IMR-90 (cell line): ENCODE measurements at places on chromosomes 2 and 18. TPM values are rescaled to one million over a fixed set of nuclear protein-coding genes. Genes with fewer than 3 reads are reported as not detected.

The ZNF532 gene
- total RNA-seq, result 29.9 and 30.0 TPM in 2 replicates

The LYPD6 gene
- total RNA-seq, result 0.90 and 1.4 TPM in 2 replicates

The CMPK2 gene
- total RNA-seq, result 0.18 and 0.28 TPM in 2 replicates

The SERPINE2 gene
- total RNA-seq, result 21.1 and 24.0 TPM in 2 replicates

The GLI2 gene
- 3.8 and 4.7 TPM in 2 replicates for total RNA-seq

The SPC25 gene
- total RNA-seq, result 2.0 and 5.6 TPM in 2 replicates

The RAB31 gene
- total RNA-seq, result 26.9 and 28.9 TPM in 2 replicates

The REG1B gene
- not detected in 2 replicates for total RNA-seq

The KCNK3 gene
- under 0.01 TPM in 2 replicates for total RNA-seq

The GYPC gene
- 53.4 and 53.6 TPM in 2 replicates for total RNA-seq

The FBXO48 gene
- total RNA-seq, result 0.18 and 0.28 TPM in 2 replicates

The SH3BP4 gene
- 112 and 122 TPM in 2 replicates for total RNA-seq

The CAVIN2 gene
- total RNA-seq, result 11.5 and 12.5 TPM in 2 replicates

- H3K4me3 ChIP-seq, result no peak overlapping the region
- H3K36me3 ChIP-seq, result no peaks in the 10 kb centered on the region
- DNase-seq, result peak; percentile 7
Observed at GRCh38 chr2:95314964-95315611, 17.9 kb downstream of the KCNIP3 start.

DNA sequence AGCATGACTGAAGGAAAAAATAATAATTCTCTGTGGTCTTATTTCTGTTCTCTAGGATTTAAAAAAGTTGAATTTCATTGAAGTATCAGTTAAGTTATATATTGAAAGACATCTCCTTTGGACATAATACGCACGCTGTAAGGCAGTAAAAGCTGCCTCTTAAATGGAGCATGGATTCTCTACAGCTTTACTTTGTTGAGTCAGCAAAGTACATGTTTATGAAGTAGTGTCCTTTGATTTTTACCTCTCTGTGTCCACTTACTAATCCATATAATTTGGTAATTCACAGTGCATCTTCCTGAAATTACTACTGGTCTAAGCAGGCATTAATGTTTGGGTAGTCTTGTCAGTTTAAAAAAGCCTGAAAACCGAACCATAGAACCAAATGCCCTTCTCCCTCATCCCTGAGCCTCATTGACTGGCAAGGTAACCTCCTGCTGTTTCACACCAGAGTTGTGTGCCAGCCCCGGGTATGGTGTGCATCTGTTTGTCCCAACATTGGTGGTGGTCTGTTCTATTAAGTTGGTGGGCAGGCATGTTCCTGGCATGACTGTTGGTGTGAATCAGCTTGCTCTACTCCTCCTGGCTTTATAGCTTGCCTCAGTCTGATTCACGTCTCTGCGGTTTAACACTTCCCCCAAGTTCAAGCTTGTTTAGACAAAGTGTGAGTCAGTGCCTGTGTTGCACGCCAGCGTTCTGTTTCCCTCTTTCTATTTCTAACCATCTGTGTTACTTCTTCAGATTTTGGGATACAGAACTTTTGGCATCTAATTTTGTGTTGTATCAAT, 71.0 kb upstream of the ITM2C start:
- no peak overlapping the region for H3K4me3 ChIP-seq
- peak; percentile 100 for DNase-seq
- H3K27me3 ChIP-seq, result no peaks in the 10 kb centered on the region
- peaks cover 19% of the 10 kb centered on the region for H3K36me3 ChIP-seq
- peaks cover 28% of the 10 kb centered on the region for H3K4me1 ChIP-seq

DNA sequence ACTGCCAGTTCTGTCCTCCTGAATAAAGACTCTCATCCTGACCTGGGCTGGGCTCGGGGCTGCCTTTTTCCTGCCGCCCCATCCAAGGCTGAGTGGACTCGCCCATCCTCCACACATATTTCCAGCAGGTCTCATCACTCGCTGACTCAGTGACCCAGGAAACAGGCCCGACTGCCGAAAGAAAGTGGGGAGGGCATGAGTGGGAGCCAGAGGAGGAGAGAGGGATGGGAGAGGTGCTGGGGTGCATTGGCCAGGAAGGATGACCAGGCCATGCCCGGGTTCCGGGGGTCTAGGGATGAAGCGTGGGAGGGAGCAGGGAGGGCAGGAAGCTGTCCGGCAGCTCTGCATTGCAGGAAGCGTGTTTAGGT, 66.7 kb downstream of the TWIST2 start:
- DNase-seq, result peak; percentile 76
- H3K36me3 ChIP-seq, result peaks cover 25% of the 10 kb centered on the region
- H3K4me1 ChIP-seq, result peaks cover 8% of the 10 kb centered on the region
- no peaks in the 10 kb centered on the region for H3K27me3 ChIP-seq

DNA sequence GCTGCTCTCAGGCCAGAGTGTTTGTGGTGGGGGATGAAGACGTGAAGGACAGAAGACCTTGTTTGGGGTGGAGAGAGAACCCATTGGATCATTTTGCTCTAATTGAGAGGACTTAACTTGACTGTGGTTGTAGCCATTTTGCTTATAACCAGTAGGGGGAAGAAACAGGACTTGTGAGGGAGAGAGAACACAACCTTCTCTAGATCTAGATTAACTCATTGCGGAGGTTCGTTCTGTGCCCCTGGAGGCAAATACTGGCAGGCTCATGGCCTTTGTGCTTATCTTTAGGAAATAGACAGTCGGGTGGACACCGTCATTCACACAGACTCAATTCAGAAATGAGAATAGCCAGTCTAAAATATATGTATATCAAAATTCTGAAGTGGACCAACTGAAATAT, 147.0 kb upstream of the LHCGR start:
- H3K4me3 ChIP-seq, result no peak overlapping the region
- no peaks in the 10 kb centered on the region for H3K36me3 ChIP-seq
- H3K27ac ChIP-seq, result no peak overlapping the region
- DNase-seq, result no peak
- no peaks in the 10 kb centered on the region for H3K27me3 ChIP-seq
- H3K4me1 ChIP-seq, result peaks cover 2% of the 10 kb centered on the region; the same call in 1 of the 2 replicates

- H3K36me3 ChIP-seq, result no peaks in the 10 kb centered on the region
- H3K4me3 ChIP-seq, result no peak overlapping the region
- no peak overlapping the region for H3K27ac ChIP-seq
- DNase-seq, result no peak
- H3K27me3 ChIP-seq, result no peaks in the 10 kb centered on the region
- no peaks in the 10 kb centered on the region for H3K4me1 ChIP-seq
Observed at GRCh38 chr2:16470936-16471490, 194.6 kb downstream of the CYRIA start.

DNA sequence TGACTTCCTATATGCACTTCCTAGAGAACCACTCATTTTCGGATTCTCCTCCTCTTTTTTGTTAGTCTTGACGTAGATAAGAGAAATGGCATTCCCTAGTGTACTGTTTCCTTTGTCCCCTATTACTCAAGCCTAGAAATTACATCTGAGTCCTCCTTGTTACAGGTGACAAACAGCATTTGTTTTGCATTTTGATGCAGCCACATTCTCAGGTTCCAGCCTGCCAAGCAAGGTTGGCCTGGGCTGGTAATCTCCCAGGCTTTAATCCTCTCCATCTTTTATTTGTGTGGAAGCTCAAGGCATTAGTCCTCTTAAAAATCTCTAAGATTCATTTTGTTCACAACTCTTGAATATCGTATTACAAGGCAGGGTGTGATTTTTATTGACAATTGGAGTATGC, 318.0 kb upstream of the NRP2 start:
- no peak overlapping the region for H3K4me3 ChIP-seq
- peaks cover 2% of the 10 kb centered on the region; the same call in 1 of the 2 replicates for H3K27me3 ChIP-seq
- DNase-seq, result no peak
- H3K4me1 ChIP-seq, result peaks cover 6% of the 10 kb centered on the region; the same call in 1 of the 2 replicates
- H3K36me3 ChIP-seq, result no peaks in the 10 kb centered on the region

- no peak overlapping the region for H3K4me3 ChIP-seq
- DNase-seq, result no peak
- 0 out of 2 replicates have a peak, but pooled peaks cover 2% of the 10 kb centered on the region for H3K4me1 ChIP-seq
- no peaks in the 10 kb centered on the region for H3K36me3 ChIP-seq
Observed at GRCh38 chr2:132374961-132375360, 41.6 kb upstream of the GPR39 start.

DNA sequence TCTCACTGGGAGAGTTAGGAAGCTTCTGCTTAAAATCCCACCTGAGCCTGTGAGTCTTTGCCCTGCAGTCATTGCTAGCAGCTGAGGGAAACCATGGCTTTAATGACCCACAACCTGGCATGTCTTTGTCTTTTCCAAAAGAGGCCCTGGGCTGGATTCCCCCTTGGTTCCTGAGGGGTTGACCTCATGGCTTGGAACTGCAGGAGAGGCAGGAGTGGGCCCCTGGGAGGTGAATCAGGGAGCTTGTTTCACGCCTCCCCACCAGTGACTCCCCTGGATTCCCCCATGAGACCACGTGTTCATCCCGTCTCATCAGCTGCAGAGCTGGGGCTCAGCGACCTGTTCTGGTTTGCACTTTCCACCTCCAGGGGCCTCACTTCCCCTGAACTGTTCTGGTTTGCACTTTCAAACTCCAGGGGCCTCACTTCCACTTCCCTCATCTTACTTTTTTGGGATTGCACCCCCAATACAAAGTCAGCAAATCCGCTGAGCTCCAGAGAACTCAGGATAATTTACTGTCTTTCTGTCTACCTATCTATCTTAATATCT, 58.5 kb upstream of the TMEM18 start:
- no peaks in the 10 kb centered on the region for H3K36me3 ChIP-seq
- H3K27me3 ChIP-seq, result peaks cover 1% of the 10 kb centered on the region; the same call in 1 of the 2 replicates
- no peak for DNase-seq
- H3K4me1 ChIP-seq, result no peaks in the 10 kb centered on the region
- H3K4me3 ChIP-seq, result no peak overlapping the region
- H3K27ac ChIP-seq, result no peak overlapping the region

DNA sequence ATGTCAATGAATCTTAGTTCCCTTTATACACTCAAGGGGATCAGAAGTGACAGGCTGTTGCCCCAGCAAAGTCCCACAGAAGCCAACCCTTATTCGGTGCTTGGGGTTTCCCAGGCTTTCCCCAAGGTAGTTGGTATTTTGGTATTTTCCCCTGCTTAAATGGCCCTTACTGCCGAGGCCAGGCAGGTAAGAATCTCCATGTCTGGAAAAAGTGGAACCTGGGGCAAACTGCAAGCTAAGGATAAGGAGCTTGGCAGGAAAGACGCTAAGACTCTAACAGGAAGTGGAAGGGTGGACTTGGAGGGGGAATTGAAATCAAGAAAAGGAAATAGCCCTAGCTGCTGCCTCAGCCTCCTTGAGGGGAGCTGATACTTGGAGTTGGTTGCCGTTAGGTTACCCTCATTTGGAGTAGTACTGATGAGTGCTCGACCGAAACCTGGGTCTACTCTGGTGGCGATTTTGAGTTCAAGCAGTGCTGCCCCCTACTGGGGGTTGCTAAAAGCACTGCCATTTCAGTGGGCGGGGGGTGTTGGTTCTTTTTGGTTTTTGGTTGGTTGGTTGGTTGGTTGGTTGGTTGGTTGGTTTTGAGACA, 3.3 kb upstream of the GPBAR1 start:
- H3K36me3 ChIP-seq, result peaks cover 29% of the 10 kb centered on the region
- no peak overlapping the region for H3K4me3 ChIP-seq
- DNase-seq, result no peak
- H3K27ac ChIP-seq, result no peak overlapping the region

- peaks cover 36% of the 10 kb centered on the region for H3K4me1 ChIP-seq
- no peaks in the 10 kb centered on the region for H3K27me3 ChIP-seq
- no peak overlapping the region for H3K27ac ChIP-seq
- 0 out of 2 replicates have a peak, but pooled peaks cover 2% of the 10 kb centered on the region for H3K36me3 ChIP-seq
Observed at GRCh38 chr2:96537734-96538486, 1.4 kb downstream of the ARID5A start.

- H3K36me3 ChIP-seq, result no peaks in the 10 kb centered on the region
- no peak overlapping the region for H3K4me3 ChIP-seq
- DNase-seq, result no peak
- no peak overlapping the region for H3K27ac ChIP-seq
Observed at GRCh38 chr2:238786792-238787490, 60.9 kb upstream of the TWIST2 start.

GRCh38 chr2:128396500-128396891, 77.8 kb upstream of the HS6ST1 start:
- H3K36me3 ChIP-seq, result no peaks in the 10 kb centered on the region
- DNase-seq, result peak; percentile 11
- no peak overlapping the region for H3K4me3 ChIP-seq
- H3K27ac ChIP-seq, result peak overlapping the region; percentile 18; the same call in 1 of the 2 replicates

- no peak overlapping the region for H3K4me3 ChIP-seq
- H3K27me3 ChIP-seq, result no peaks in the 10 kb centered on the region
- no peaks in the 10 kb centered on the region for H3K4me1 ChIP-seq
- no peaks in the 10 kb centered on the region for H3K36me3 ChIP-seq
Observed at GRCh38 chr2:106977717-106978116, 91.8 kb upstream of the ST6GAL2 start.

DNA sequence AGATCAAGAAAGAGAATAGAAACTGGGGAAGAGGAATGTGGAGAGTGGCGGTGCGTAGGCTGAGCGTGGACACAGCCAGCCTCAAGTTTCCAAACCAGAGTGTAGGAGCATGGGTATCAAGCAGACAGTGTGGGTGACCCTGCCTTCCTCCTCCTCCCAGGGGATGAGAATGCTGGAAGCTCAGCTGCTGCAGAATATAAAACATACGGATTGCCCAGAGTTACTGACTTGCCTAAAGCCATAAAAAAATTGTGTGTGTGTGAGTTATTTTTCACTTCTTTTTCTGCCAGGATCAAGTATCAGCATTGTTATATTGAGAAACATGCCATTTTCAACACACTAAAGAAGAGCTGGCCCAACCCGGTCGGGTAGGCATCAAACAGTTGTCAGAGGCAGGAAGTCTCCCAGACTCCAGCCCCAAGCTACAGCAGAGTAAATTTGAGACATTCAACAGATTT, 333.3 kb upstream of the ACVR2A start:
- no peak overlapping the region; the same call in 1 of the 2 replicates for H3K27ac ChIP-seq
- H3K4me3 ChIP-seq, result no peak overlapping the region
- H3K27me3 ChIP-seq, result no peaks in the 10 kb centered on the region
- H3K36me3 ChIP-seq, result no peaks in the 10 kb centered on the region
- DNase-seq, result no peak

GRCh38 chr2:109649736-109650695, 35.9 kb downstream of the SOWAHC start:
- H3K36me3 ChIP-seq, result no peaks in the 10 kb centered on the region
- no peak overlapping the region for H3K27ac ChIP-seq
- H3K27me3 ChIP-seq, result peaks cover 24% of the 10 kb centered on the region
- no peak for DNase-seq

- H3K36me3 ChIP-seq, result peaks cover 3% of the 10 kb centered on the region
- H3K27me3 ChIP-seq, result no peaks in the 10 kb centered on the region
- no peak overlapping the region for H3K27ac ChIP-seq
- H3K4me3 ChIP-seq, result no peak overlapping the region
Observed at GRCh38 chr2:99898336-99899048, 243.9 kb downstream of the AFF3 start.

DNA sequence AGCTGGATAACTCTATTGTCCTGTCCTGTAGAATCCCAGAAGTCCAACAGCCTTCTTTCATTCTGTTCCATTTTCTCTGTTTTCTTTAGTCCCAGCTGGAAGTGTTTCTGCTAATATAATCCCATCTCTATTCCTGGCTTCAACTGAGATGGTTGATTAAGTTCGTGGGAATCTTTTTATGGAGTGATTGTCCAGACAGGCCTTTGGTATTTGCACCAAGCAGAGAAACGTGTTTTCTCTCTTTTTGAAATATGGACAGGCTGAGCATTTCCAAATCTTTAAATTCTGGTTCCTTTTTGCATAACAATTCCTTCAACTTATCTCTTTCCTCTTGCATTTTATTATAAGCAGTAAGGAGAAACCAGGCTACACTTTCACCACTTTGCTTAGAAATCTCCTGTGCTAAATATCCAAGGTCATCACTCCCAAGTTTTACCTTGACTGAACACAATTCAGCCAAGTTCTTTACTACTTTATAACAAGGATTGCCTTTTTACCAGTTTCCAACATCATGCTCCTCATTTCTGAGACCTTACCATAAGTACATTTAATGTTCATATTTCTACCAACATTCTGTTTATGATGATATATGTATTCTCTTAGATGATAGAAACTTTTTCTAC, 108.8 kb downstream of the ZFP36L2 start:
- no peak overlapping the region for H3K27ac ChIP-seq
- DNase-seq, result no peak
- H3K36me3 ChIP-seq, result no peaks in the 10 kb centered on the region
